ENCODE measurements at places on chromosomes 13 and 19.

GRCh38 chr13:97057176-97057575, 62.9 kb upstream of the OXGR1 start:
- no peak for DNase-seq

DNA sequence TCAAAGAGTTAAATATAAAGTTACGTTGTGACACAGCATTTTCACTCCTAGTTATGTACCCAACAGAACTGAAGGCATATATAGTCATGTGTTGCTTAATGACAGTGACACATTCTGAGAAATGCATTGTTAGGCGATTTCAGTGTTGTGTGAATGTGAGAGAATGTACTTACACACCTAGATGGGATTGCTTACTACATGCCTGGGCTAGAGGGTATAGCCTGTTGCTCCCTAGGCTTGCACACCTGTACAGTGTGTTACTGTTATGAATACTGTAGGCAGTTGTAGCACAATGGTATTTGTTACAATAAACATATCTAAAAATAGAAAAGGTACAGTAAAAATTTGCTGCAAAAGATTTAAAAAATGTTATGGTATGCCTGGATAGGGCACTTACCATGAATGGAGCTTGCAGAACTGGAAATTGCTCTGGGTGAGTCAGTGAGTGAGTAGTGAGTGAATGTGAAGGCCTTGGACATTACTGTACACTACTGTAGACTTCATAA, 89.2 kb downstream of the DHRS12 start:
- DNase-seq: no peak

- DNase-seq: no peak
Measured at GRCh38 chr19:51121257-51121656, 3.4 kb upstream of the SIGLEC9 start.

DNA sequence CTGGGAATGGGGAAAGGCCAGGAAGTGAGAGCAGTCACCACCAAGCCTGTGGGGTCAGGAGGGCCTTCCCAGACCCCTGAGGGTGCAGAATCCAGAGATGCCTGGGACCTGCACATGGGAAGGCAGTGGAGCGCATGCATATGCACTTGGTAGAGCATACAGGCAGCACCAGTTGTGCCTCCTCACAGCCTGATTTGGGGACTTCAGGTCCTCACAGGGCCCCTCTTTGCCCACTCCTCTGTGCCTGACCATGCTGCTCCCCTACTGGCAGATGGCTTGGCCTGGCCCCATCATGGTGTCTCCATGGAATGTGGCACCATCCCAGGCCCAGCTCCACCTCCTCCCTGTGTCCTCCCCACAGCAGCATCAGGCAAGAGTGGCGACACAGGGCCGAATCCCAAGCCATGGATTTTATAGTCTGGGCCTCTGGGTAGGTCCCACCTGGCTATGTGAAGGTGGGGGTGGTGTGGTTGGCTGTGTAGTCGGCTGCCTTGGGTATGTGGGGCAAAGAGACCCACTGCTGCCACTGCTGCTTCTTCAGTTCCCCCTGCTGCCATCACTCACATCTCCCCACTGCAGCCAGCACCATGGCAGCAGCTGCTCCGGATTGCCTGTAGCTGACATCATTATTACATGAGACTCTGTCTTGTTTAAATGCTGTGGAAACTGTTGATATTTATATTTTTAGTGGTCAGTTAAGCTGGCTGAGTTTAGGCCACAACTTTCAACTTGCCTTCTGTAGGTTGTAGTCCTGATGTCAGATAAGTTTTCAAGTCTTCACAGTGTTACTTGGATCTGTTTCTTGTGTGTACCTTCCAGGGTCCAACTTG, 247.0 kb downstream of the GPC6 start:
- DNase-seq: no peak

GRCh38 chr13:26949701-26950502, 189.3 kb upstream of the GPR12 start:
- no peak for DNase-seq

GRCh38 chr13:75296641-75297040, 185.3 kb downstream of the TBC1D4 start:
- DNase-seq: no peak

DNA sequence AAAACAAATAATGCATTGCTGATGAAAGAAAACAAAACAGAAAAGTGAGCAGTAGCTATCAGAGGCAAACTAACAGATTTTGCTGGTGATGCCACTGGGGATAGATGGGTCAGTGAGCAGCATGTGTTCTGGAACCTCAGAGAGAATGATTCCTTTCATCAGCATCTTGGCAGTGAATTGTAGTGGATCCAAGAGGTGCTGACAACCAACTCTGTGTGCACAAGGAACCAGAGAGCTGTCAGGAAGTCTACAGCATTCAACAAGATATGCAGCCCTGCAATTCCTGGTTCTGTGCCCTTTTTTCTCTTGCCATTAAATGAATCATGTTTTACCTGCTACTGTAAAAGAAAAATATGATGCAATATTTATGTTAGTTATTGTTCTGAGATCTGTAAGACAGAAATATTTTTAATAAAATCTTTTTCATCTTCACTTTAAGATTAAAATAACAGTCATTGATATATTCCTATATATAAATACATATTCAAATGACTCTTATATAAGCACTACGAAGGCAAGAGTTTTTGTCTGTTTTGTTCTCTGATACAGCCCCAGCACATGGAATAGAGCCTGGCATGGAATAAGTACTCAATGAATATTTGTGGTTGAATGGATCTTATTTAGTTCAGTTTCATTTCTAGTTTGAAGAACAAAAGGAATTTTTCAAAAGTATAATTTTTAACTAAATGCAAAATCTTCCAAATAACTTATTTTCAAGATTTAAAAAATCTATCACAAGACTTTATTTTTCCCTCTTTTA, 80.8 kb downstream of the FREM2 start:
- DNase-seq: no peak

GRCh38 chr13:50131920-50132903, 117.0 kb downstream of the KCNRG start:
- no peak for DNase-seq

DNA sequence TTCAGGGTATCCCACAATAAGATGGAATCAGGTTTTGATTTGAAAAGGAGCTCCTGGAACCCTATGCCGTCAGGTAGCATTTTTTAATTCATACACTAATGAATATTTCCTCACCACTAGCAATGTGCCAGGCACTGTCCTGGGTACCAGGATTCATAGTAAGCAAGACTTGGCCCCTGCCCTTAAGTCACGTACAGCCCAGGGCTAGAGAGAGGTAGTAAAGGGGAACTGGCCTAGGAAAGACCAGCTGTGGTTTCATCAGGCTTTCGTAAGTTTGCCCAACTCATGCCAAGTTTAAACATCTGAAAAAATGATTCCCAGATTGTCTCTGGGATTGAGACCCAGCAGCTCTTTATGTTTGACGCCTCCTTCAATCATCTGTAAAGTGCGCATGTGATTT, 45.9 kb upstream of the AMER2 start:
- no peak for DNase-seq

DNA sequence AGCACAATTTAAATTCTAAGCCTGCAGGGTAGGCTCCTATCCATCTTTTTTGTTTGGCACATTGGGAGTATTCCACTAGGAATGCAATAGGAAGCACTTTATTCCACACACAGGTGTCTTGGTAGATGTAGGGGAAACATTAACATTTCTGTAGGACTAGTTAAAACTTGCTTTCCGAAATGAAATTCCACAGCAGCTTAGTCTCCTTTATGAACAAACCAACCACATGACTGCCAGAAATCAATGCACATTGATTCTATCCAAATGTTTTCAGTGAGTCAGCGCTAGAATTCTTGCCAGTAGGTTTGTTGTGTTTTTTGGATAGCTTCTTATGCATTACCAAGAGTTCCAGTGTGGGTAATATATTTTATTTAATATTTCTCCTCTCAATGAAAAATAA, 207.9 kb upstream of the CSNK1A1L start:
- no peak for DNase-seq

GRCh38 chr13:110164706-110165105, 142.3 kb downstream of the COL4A1 start:
- no peak for DNase-seq

DNA sequence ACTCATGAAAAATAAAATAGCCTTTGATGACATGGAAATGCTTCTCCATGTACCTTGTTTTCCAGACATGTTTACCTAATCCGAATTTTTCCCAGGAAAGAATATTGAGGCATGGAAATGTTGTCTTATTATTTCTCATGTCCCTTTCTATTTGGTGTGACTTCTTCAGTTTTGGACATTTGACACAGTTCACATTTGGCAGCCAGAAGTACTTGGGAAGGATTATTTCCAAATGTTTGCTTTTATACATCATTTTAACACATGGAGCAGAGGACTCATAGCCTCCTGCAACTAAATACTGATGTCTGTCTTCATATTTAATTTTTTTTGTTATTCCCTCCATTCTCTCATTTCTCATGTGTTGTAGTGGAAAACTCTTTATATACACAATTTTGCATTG, 94.3 kb downstream of the POSTN start:
- no peak for DNase-seq

GRCh38 chr13:81779876-81780275, 1439.0 kb upstream of the SPRY2 start:
- DNase-seq: no peak

GRCh38 chr13:41639955-41640780, 182.8 kb downstream of the RGCC start:
- DNase-seq: no peak

DNA sequence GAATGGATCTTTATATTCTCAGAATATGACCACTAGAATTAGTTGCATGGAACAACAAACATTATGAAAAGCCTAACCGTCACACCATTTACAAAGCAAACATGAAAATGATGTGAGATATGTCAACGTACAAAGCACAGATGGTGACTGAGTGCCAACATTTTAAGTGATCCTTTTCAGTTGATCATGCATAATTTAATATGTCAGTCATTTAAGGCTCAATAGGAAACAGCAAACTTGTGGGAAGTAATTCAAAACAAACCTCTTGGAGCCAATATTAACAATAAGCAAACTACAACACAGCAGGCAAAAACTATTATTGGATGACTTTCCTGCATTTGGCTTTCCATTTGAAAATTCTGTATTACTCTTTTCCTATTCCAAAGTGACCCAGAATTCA, 277.6 kb downstream of the SLITRK6 start:
- no peak for DNase-seq

GRCh38 chr13:32889986-32890565, 126.1 kb upstream of the KL start:
- DNase-seq: no peak

DNA sequence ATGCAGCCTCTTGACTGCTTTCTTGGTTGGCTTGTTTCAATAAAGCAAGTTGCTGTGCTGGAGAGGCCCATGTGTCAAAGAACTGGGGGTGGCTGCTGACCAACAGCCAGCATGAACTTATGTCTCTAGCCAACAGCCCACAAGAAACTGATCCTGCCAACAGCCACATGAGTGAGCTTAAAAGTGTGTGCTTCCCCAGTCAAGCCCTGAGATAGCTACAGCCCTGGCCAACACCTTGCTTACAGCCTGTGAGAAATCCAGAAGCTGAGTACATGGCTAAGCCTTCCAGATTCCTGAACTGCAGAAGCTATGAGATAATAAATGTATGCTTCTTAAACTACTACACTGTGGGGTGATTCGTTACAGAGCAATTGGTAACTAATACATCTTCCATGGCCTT, 38.9 kb upstream of the IPO5 start:
- no peak for DNase-seq

DNA sequence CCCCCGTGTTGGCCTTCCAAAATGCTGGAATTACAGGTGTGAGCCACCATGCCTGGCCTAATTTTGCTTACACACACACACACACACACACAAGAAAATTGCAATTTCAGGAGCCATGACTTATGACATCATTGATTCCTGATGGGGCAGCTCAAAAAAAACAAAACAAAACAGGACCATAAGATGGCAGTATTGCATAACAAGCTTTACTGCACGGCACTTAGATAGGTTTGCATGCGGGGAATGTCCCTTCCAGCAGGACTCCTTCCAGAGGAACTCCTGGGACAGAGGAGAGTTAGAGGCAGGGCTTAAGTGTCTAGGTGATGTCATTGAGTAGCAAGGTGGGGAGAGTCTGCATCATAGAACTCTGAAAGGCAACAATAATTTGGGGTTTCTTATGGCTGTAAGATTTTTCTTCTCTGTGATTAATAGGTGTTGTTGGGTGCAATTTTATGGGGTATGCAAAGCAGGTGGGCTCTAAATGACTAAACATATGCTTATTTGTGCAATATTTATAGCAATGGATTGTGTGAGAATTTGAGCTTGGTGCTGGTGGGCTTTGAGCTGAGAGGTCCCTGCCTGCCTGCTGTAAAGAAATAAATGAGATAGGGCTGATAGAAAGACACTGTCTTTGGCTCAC, 9.0 kb upstream of the ACSBG2 start:
- DNase-seq: no peak

- DNase-seq: no peak
Measured at GRCh38 chr19:19575411-19575810, 37.3 kb downstream of the CILP2 start.
